ELF-1 (cell line): ENCODE measurements at places on chromosomes 4 and X.

GRCh38 chrX:64975491-64975890 lies 759 bp downstream of the ZC4H2 start:
- peak; percentile 74 for DNase-seq

DNA sequence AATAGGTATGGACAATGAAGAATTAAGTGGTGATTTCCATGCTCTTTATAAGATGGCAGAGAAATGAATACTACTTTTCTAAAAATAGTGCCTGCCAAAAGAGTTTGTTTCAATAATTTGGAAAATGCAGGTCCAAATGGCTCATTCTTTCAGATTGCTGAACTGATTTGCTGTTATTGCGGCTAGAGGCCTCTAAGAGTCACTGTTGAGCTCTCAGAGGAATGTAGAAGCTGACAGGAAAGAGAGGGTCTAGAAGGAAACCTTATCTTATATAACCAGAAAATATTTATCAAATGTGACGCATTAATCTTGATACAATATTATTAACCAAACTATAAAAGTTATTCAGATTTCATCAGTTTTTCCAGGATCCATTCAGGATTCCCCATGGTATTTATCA lies 65.7 kb upstream of the PAGE1 start:
- no peak for DNase-seq

DNA sequence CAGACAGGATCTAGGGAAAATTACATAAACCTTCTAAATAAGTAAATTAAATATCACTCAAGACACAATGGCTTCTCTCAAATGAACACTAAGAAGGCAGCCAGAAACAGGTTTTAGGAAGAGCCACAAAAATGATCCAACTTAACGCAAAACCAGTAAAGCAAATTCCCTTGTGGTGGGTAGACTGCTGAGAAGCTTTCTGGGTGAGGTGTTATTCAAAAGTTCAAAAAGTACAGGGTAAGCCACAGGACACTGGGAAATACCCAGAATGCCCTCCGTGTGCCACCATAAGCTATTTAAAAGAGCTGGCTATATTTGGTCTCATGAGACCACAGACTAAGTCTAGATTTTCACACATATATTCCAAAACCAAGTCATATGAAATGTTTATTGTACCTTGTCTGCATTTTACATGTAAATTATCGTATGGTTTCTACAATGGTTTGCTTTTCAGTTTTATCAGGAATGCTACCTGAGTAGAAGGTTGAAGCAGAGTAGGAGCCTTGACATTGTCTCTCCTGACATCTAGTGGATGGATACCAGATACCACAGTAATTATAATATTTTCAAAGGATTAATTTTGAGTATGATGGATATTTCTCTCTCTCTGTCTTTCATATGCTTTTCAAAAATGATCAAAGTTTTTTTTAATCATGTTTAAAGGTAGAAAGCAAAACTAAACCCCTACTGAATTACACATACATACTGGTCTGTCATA lies 109.3 kb upstream of the KLHL13 start:
- no peak for DNase-seq

GRCh38 chrX:1434871-1435240 lies 17.9 kb downstream of the ASMTL start:
- no peak for DNase-seq

- DNase-seq = peak; percentile 47
Observed at GRCh38 chr4:1171311-1172227, 814 bp downstream of the SPON2 start.

DNA sequence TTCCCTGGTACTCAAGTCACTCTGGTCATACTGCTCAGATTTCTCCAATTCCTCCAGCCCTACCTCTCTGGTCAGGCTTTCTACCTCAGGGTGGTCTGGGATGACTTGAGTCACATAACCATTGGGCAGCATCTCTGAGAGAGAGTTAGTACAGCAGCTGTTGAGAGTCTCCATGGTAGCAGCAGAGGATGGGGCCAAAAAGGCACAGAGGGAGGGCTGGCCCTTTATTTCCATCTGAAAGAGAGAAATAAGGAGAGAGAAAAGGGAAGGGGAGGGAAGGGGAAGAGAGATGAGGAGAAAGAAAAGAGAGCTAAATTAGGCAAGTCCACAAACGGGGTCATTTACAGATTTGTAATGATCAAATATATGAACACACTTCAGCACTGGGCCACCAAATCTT lies 149.1 kb upstream of the ARHGEF9 start:
- DNase-seq = peak; percentile 23

GRCh38 chr4:37821953-37822605 lies 4.4 kb upstream of the PGM2 start:
- DNase-seq = no peak

DNA sequence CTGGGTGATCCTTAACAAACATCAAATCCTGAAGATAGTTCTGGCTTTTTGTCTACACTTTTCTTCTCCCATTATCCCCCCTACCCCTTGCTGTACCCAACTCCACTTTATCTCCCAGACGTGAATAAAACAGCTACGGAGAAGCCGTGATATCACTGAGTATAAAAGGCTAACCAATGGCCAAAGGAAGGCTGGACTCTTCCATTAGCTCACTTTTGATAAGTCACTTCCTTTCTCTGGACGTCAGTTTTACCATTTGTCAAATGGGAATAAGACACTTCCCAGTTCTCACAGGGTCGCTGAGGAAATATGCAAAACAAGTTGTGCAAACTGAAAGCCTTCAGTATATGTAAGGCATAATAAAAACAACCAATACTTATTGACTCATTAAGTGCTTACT lies 38.6 kb upstream of the EDA2R start:
- DNase-seq = no peak

GRCh38 chr4:13430834-13431568 lies 53.1 kb downstream of the RAB28 start:
- DNase-seq = peak; percentile 35

- DNase-seq = no peak
Observed at GRCh38 chr4:6480534-6481088, 8.2 kb upstream of the PPP2R2C start.

GRCh38 chr4:55546756-55547465 lies at the start of gene CLOCK:
Gene CLOCK (minus strand): TSS chr4:55546909. CDS start chr4:55482785, 64,124 bp downstream.
- DNase-seq = peak; percentile 96

DNA sequence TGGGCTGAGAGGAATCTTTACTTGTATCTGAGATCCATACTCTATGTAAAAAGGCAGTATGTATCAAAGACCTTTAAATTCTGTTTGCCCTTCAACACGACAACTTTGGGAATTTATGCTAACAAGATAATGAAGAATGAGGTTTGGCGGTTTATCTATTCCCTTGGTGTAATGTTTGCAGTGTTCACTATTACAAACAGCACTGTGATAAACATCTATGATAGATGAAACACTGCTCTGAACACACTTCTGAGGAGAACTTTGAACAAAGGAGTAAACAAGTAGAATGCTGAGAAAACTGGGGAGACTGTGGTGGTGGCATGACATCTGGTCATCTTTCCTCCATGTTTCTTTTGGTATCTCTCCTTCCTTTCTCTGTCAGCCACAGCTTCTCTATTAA lies 126.9 kb downstream of the PDE5A start:
- no peak for DNase-seq

DNA sequence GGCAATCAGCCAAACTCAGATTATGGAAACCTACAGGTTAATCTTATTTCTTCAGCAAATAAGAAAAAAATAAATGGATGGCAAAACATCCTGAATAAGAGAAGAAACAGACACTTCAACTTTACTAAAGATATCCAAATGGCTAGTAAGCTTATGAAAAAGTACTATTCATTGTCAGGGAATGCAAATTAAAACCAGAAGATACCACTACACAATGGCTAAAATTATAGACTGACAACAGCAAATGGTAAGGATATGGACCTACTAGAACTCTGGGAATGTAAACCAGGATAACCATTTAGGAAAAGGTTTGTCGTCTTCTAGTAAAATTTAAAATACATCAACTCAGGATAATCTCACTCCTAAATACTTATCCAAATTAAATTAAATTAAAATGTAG lies 24.3 kb downstream of the GRSF1 start:
- no peak for DNase-seq

- DNase-seq = no peak
Observed at GRCh38 chrX:37993176-37993575, 13.2 kb upstream of the SYTL5 start.

- DNase-seq = no peak
Observed at GRCh38 chr4:133594390-133595207, 445.5 kb downstream of the PCDH10 start.

- no peak for DNase-seq
Observed at GRCh38 chrX:16931855-16932575, 14.4 kb upstream of the REPS2 start.

DNA sequence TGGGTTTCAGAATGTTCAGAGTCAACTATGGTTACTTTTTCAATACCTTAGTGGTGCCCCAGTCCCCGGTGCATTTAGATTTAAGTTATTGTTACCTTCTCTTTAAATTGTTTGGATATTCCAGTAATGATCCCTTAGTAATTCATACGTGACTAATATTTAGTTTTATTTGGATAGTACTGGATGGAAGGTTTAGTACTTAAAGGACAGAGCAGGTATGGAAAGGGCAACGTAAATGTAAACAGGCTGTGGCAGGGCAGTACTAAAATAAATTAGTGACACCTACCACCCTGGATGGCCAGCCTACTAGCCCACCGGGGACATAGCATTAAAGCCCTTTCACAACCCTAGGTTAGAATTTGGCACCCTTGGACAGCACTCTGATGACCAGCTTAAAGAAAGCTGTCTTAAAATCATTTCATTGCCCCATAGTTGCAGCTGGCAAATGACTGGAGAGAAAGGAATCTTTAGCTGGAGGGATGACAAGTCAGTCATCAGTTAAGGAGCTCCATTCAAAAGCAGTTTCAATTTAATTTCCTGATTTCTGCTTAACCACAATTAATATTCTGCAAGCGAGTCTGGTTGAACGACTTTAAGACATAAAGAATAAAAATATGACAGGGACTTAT lies 16.4 kb downstream of the PLP1 start:
- DNase-seq = no peak

- DNase-seq = no peak
Observed at GRCh38 chr4:110154582-110154981, 43.8 kb downstream of the ELOVL6 start.

GRCh38 chrX:2756548-2756947 lies 4.7 kb downstream of the XG start:
- DNase-seq = no peak

- DNase-seq = no peak
Observed at GRCh38 chr4:58275856-58276255, 1165.7 kb upstream of the IGFBP7 start.

DNA sequence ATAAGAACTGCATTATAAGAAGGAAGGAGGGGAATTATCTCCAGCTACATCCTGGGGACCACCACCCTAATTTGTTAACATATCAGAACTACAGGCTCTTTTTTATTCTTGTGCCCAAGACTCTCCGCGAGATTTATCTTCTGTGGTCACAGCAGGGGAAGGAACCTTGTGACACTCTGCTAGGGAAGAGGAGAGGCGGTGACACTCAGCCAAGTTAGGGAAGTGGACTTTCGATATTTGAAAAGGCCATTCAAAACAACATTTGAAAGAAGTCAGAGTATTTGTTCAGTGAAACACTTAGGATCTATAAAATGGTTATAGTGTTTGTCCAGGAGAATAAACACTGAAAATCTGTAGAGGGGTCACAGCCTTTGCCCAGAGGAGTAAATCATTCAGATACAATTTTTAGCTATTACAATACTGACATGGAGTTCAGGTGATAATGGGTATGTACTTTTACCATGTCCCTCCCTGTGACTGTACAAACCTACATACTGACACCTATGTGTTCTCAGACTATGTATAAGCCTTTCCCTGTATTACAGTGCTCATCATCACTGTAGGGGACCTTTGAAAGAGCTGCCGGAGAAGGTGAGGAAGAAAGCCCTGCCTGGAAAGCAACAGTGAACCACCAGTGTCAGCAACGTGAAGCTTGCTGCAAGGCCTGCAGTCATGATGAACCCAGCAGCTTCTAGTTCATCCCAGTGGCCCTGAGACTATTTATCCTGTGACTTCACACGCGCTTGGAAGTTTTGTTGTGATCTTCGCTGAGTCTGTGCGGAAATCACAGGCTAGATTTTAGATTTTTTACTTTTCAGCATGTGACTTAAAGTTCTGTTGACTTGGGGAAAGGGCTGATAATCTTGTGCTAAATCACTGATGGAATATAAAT lies 8.5 kb upstream of the PTTG2 start:
- no peak for DNase-seq

DNA sequence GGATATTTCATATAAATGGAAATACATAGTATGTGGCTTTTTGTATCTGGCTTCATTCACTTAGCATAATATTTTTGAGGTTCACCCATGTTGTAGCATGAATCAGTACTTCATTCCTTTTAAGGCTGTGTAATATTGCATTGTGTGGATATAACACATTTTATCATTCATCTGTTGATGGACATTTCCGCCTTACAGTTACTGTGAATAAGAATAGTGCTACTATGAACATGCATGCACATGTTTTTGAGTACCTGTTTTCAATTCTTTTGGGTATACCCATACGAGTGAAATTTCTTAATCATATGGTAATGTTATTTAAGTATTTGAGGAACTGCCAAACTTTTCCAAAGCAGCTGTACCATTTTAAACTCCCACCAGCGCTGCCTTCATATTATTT lies 539.6 kb upstream of the DIPK2B start:
- no peak for DNase-seq

GRCh38 chr4:136009258-136009832 lies 1522.9 kb downstream of the PCDH18 start:
- DNase-seq = no peak

GRCh38 chrX:101260435-101260834 lies 30.7 kb downstream of the TAF7L start:
- DNase-seq = peak; percentile 70

DNA sequence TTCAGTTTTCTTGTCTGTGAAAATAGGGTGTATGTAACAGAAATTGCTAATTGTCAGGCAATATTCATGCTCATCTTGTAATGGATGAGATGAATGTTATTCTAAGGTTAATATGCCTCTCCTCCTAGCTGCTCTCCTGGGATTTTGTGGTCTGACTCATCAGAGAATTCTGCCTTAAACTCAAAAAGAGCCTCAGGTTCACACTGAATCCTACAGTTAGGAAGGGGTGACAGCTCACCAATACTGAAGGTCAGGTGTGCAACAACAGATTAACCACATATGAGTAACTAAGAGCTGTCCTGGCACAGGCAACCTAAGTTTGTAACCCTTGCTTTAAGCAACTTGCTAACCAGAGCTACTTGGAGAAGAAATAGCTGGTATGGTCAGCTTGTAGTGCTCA lies 197.7 kb downstream of the SPATA18 start:
- no peak for DNase-seq

DNA sequence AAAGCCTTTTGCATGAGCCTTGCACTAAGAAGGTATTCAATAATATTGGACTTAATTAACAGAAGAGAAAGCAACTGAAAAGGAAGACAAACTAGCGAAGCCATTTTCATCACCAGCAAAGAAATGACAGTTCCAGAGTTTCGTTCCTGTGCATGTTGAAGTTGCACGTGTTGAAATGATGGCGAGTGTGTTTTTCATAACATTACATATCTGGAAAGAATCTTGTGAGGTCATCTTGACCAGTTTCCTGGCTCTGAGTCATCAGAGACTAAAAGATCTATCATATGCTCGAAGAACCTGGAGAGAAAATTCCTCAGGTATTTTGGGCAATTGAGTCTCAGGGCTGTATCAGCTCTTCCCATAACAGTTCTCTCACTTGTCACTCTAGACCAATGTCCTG lies 106.2 kb upstream of the MAML3 start:
- no peak for DNase-seq
